ENCODE measurements at places on chromosomes 12 and 14. TPM values are rescaled to one million over a fixed set of nuclear protein-coding genes. Genes with fewer than 3 reads are reported as not detected.

AQP6 gene
- not detected for total RNA-seq

OAS2 gene
- 0.25 TPM for total RNA-seq

METTL3 gene
- total RNA-seq = 43.8 TPM

HOXC9 gene
- total RNA-seq = 2.9 TPM

DNA sequence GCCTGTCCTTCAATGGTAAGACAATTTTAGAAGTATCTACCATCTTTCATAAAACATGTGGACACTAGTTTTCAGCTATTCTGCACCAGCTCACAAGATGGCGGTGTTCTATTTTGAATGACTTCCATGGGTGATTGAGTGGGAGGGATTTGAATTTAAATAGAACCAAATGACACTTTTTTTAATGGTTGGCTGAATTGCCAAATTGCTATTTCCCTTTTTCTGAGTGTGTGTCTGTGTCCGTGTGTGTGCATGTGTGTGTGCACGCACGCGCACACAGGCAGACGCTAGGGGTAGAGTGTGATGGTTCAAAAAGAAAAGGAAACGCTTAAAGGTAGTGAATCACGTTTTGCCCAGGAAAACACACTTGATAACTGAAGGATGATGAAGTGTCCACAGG, 362.6 kb downstream of the DAD1 start:
- H3K27me3 ChIP-seq = no peaks in the 10 kb centered on the region
- no peak overlapping the region for H3K4me3 ChIP-seq
- H3K4me1 ChIP-seq = peaks cover 15% of the 10 kb centered on the region
- H3K36me3 ChIP-seq = no peaks in the 10 kb centered on the region
- no peak overlapping the region for H3K27ac ChIP-seq

DNA sequence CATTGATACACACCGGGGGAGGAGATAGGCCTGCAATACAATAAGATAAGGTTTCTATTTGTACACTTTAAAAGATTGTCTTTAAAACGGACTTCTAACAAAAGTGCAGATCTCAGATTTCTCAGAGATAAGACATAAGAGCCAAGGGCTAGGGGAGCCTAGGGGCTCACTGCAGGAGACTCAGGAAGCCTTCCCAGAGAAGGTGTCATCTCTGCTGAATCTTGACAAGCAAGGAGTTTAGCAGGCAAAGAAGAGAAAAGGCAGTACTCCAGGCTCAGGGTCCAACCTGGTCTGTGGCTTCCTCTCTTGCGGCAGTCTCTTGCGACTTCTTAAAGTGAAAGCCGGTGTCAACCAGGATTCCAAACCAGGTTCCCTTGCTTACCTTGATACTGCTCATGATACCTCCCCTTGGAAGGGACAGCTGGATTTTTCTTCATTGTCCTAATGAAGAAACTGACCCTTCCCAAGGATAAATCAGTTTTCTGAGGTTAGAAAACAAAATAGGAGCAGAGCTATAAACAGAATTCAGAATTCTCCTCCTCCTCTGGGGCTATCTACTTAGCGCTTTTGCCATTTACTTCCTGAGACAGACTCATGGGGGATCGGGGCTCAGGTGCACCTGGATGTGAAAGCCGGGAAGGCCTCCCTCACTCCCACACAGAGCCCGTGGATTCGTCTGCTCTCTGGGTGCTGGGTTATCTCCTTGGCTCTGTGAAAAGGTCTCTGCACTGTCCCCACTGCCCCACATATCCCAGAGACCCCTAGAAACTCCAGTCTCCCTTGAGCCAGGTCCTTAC, 1.7 kb upstream of the SCNN1A start:
- H3K4me3 ChIP-seq = no peak overlapping the region
- no peaks in the 10 kb centered on the region for H3K36me3 ChIP-seq
- no peak for DNase-seq
- H3K4me1 ChIP-seq = peaks cover 63% of the 10 kb centered on the region
- H3K27ac ChIP-seq = peak overlapping the region; percentile 94

DNA sequence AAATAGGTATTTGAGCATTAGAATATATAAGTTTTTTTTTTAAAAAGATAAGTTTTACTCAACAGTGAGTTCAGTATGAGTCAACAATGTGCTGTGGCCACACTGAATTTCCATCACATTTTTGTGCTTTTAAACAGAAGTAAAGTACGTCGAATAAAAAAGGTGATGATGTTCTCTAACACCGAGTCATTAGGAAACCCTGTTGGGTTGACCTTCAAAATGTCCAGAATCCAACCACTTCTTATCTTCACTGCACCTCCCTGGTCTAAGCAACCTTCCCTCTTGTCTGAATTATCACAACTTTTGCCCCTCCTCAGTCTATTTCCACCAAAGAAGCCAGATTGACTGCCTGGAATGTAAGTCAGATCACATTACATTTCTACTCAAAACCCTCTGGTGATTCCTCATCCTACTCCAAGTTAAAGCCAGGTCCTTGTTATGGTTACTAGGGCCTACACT, 43.0 kb upstream of the SYCP3 start:
- no peak for DNase-seq
- no peak overlapping the region for H3K27ac ChIP-seq
- no peak overlapping the region for H3K4me3 ChIP-seq
- peaks cover 4% of the 10 kb centered on the region for H3K4me1 ChIP-seq
- H3K36me3 ChIP-seq = no peaks in the 10 kb centered on the region
- no peaks in the 10 kb centered on the region for H3K27me3 ChIP-seq

DNA sequence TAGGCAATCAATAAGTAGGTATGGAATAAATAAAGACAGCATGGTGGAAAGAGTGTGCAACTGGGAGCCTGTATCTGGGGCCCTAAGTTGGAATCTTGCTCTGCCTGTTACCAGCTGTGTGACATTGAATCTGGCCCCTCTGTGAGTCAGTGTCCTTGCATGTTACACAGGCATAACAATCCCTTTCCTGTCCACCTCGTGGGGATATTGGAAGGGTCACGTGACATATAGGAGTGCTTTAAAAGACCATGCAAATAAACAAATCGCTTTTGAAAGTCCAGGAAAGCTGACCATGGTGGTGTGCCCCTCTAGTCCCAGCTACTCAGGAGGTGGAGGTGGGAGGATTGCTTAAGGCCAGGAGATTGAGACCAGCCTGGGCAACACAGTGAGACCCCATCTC, 51.1 kb upstream of the VRK1 start:
- no peaks in the 10 kb centered on the region for H3K36me3 ChIP-seq
- H3K4me3 ChIP-seq = no peak overlapping the region
- no peak for DNase-seq

- no peak for DNase-seq
- no peaks in the 10 kb centered on the region for H3K36me3 ChIP-seq
- H3K4me1 ChIP-seq = no peaks in the 10 kb centered on the region
- no peaks in the 10 kb centered on the region for H3K27me3 ChIP-seq
Measured at GRCh38 chr14:43754838-43755237, 752.2 kb downstream of the FSCB start.

- no peaks in the 10 kb centered on the region for H3K27me3 ChIP-seq
- H3K27ac ChIP-seq = no peak overlapping the region
- no peaks in the 10 kb centered on the region for H3K36me3 ChIP-seq
- peaks cover 20% of the 10 kb centered on the region for H3K4me1 ChIP-seq
- DNase-seq = no peak
Measured at GRCh38 chr12:124663771-124664366, 96.5 kb upstream of the NCOR2 start.

All from Caco-2 (cell line).